MM.1S (cell line): ENCODE measurements at places on chromosomes 12 and 14.

- no peaks in the 10 kb centered on the region for H3K36me3 ChIP-seq
- peak; percentile 97 for DNase-seq
- peak within 1 kb of the TSS; percentile 99 for H3K27ac ChIP-seq
- H3K27me3 ChIP-seq, result no peaks in the 10 kb centered on the region
Observed at GRCh38 chr12:39619660-39620433, at the start of gene ABCD2. Gene ABCD2 (minus strand): TSS chr12:39619803. CDS start chr12:39619615, 188 bp downstream.

DNA sequence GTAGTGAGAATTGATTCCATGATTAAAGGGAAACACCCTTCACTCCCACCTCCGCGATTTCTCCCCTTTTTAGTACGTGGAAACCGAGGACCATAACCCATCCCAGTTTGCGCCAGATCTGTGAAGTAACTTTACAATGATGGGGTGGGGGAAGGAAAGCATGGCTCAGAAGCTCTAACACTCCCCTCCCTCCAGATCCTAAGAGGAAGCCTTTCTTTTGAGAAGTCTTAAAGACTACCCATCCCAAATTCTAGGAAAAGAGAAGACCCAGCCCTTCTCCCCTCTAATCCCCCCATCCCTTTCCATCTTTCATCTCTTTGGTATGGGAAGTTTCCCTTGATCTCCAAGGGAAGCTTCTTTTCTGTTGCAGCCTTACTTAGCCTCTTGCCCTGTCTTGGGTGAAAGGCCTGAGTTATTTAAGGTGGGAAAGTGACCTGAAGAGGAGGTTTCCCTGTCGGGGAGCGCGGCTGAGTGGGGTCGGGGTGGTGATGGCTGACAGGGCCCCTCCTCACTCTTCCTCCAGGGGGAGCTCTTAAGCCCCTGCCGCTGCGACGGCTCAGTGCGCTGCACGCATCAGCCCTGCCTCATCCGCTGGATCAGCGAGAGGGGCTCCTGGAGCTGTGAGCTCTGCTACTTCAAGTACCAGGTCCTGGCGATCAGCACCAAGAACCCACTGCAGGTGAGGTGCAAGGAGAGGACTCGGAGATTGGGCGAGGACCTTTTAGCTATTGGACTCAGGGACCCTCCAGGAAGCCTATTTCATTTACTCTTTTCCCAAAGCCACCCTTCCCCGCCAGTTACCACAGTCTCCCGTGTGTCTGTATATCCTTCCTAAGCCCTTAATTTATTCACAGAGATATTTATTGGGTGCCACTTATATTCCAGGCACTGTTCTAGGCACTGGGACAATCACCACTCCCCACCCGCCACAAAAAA, 1.8 kb downstream of the MARCHF9 start:
- H3K27ac ChIP-seq, result peak overlapping the region; percentile 65; the same call in 1 of the 2 replicates
- DNase-seq, result peak; percentile 63
- H3K4me3 ChIP-seq, result peak overlapping the region; percentile 73
- no peaks in the 10 kb centered on the region for H3K36me3 ChIP-seq
- H3K4me1 ChIP-seq, result peaks cover 24% of the 10 kb centered on the region

GRCh38 chr12:21337959-21338744, 3.4 kb upstream of the SLCO1A2 start:
- H3K27me3 ChIP-seq, result no peaks in the 10 kb centered on the region
- no peak overlapping the region for H3K4me3 ChIP-seq
- H3K36me3 ChIP-seq, result no peaks in the 10 kb centered on the region
- no peak overlapping the region for H3K27ac ChIP-seq
- DNase-seq, result no peak
- H3K4me1 ChIP-seq, result no peaks in the 10 kb centered on the region

GRCh38 chr12:89799316-89799715, 90.7 kb upstream of the ATP2B1 start:
- no peaks in the 10 kb centered on the region for H3K4me1 ChIP-seq
- no peak for DNase-seq
- no peak overlapping the region for H3K4me3 ChIP-seq
- no peak overlapping the region for H3K27ac ChIP-seq
- H3K36me3 ChIP-seq, result no peaks in the 10 kb centered on the region

- DNase-seq, result no peak
- no peak overlapping the region for H3K27ac ChIP-seq
- no peak overlapping the region for H3K4me3 ChIP-seq
- H3K36me3 ChIP-seq, result no peaks in the 10 kb centered on the region
- no peaks in the 10 kb centered on the region for H3K4me1 ChIP-seq
Observed at GRCh38 chr12:122200541-122201175, 2.9 kb upstream of the B3GNT4 start.

DNA sequence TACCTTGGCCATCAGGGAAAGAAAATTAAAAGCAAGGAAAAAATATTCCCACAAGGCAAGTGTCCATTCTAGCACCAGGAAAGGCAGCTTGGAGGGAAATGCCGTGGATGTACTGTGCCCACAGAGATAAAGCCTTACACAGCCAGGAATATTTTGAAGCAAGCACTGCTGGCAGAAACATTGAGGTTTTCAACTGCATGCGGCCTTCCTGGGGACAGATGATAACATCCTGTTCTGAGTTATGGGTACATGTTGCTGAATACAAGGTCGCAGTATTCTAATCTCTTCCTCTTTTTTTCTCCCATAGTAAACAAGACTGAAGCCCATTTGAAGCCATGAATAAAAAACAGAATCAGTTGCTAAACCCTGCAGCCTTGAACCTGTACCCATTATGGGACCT, 197.1 kb downstream of the BTG1 start:
- no peaks in the 10 kb centered on the region for H3K36me3 ChIP-seq
- no peaks in the 10 kb centered on the region for H3K4me1 ChIP-seq
- no peak for DNase-seq
- no peaks in the 10 kb centered on the region for H3K27me3 ChIP-seq

DNA sequence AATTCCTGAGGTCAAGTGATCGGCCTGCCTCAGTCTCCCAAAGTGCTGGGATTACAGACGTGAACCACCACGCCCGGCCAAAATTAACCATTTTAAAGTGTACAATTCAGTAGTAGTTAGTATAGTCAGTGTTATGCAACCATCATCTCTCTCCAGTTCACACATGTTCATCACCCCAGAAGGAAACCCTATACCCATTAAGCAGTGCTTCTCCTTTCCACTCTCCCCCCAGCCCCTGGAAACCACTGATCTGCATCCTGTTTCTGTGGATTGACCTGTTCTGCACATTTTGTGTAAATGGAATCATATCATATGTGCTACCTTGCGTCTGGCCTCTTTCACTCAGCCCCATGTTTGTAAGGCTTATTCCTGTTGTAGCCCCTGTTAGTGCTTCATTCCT, 52.2 kb downstream of the PHETA1 start:
- no peak overlapping the region for H3K27ac ChIP-seq
- H3K36me3 ChIP-seq, result no peaks in the 10 kb centered on the region
- H3K4me3 ChIP-seq, result no peak overlapping the region
- H3K27me3 ChIP-seq, result no peaks in the 10 kb centered on the region
- no peaks in the 10 kb centered on the region for H3K4me1 ChIP-seq

GRCh38 chr12:121953695-121954094, 35.3 kb downstream of the CFAP251 start:
- H3K27ac ChIP-seq, result no peak overlapping the region
- no peak overlapping the region for H3K4me3 ChIP-seq
- H3K36me3 ChIP-seq, result no peaks in the 10 kb centered on the region
- no peaks in the 10 kb centered on the region for H3K4me1 ChIP-seq
- no peak for DNase-seq

GRCh38 chr12:79891506-79892162, 43.3 kb downstream of the PPP1R12A start:
- H3K4me1 ChIP-seq, result no peaks in the 10 kb centered on the region
- no peak overlapping the region for H3K27ac ChIP-seq
- no peaks in the 10 kb centered on the region for H3K27me3 ChIP-seq
- H3K36me3 ChIP-seq, result no peaks in the 10 kb centered on the region

- H3K27ac ChIP-seq, result no peak overlapping the region
- H3K4me1 ChIP-seq, result peaks cover 8% of the 10 kb centered on the region; the same call in 1 of the 2 replicates
- no peaks in the 10 kb centered on the region for H3K27me3 ChIP-seq
- peak; percentile 32 for DNase-seq
- no peaks in the 10 kb centered on the region for H3K36me3 ChIP-seq
Observed at GRCh38 chr14:102323102-102323501, 3.6 kb downstream of the ZNF839 start.

- no peaks in the 10 kb centered on the region for H3K36me3 ChIP-seq
- no peaks in the 10 kb centered on the region for H3K27me3 ChIP-seq
- H3K4me1 ChIP-seq, result 0 out of 2 replicates have a peak, but pooled peaks cover 5% of the 10 kb centered on the region
- DNase-seq, result no peak
- no peak overlapping the region for H3K27ac ChIP-seq
- H3K4me3 ChIP-seq, result no peak overlapping the region
Observed at GRCh38 chr14:54025661-54026060, 69.0 kb upstream of the BMP4 start.

GRCh38 chr14:54102530-54102929, 145.9 kb upstream of the BMP4 start:
- H3K27ac ChIP-seq, result no peak overlapping the region
- DNase-seq, result no peak
- no peaks in the 10 kb centered on the region for H3K4me1 ChIP-seq
- H3K27me3 ChIP-seq, result no peaks in the 10 kb centered on the region
- H3K36me3 ChIP-seq, result no peaks in the 10 kb centered on the region

- H3K27ac ChIP-seq, result no peak overlapping the region
- peak overlapping the region; percentile 81 for H3K4me3 ChIP-seq
- DNase-seq, result peak; percentile 25
- peaks cover 16% of the 10 kb centered on the region; the same call in 1 of the 2 replicates for H3K4me1 ChIP-seq
- H3K36me3 ChIP-seq, result no peaks in the 10 kb centered on the region
Observed at GRCh38 chr12:48818831-48819590, 715 bp downstream of the CACNB3 start.

DNA sequence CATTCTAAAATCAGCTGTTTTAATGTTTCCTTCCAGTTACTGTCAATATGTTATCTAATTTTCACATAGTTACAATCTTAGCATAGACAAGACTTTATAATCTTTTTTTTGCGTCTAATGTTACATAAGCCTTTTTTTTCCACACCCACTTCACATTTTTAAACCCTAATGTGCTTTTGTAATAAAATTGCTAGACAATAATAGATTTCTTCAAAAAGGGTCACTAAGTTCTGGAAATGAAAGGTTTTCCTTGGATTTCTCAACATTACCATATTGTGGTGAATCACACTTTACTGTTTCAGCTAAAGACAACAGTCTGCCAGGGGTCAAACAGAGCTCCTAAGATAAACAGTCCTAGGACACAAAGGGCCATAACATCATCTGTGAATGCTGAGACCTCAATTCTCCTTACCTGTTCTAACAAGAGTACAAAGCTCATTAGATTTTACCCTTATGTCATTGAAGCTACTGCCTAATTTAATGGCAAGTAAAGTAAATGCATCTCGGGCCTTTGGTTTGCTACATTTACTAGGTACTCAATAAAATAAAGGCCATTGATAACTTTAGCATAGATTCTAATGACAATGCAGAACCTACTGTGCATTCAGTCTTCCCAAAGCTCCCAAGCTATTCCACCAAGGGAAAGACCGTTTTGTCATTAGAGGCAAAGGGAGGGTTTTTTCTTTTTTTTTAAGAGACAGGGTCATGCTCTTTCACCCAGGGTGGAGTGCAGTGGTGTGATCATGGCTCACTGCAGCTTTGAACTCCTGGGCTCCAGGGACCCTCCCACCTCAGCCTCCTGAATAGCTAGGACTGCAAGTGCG, 111.2 kb upstream of the SLC38A2 start:
- no peak overlapping the region for H3K4me3 ChIP-seq
- H3K27ac ChIP-seq, result no peak overlapping the region
- no peaks in the 10 kb centered on the region for H3K27me3 ChIP-seq
- no peaks in the 10 kb centered on the region for H3K36me3 ChIP-seq
- DNase-seq, result no peak
- H3K4me1 ChIP-seq, result no peaks in the 10 kb centered on the region

- DNase-seq, result no peak
- H3K4me3 ChIP-seq, result no peak overlapping the region
- no peak overlapping the region for H3K27ac ChIP-seq
- H3K36me3 ChIP-seq, result no peaks in the 10 kb centered on the region
- no peaks in the 10 kb centered on the region for H3K27me3 ChIP-seq
Observed at GRCh38 chr12:53793221-53793620, 41.4 kb upstream of the CISTR start.

GRCh38 chr14:55277972-55278740, 6.9 kb downstream of the FBXO34 start:
- no peaks in the 10 kb centered on the region for H3K36me3 ChIP-seq
- H3K27me3 ChIP-seq, result no peaks in the 10 kb centered on the region
- H3K4me3 ChIP-seq, result peak overlapping the region; percentile 30; the same call in 1 of the 2 replicates
- peaks cover 5% of the 10 kb centered on the region; the same call in 1 of the 2 replicates for H3K4me1 ChIP-seq
- peak; percentile 63 for DNase-seq

GRCh38 chr14:95943699-95944098, 67.1 kb downstream of the TUNAR start:
- no peaks in the 10 kb centered on the region for H3K27me3 ChIP-seq
- no peaks in the 10 kb centered on the region for H3K36me3 ChIP-seq
- no peak for DNase-seq
- no peak overlapping the region for H3K4me3 ChIP-seq
- H3K27ac ChIP-seq, result no peak overlapping the region

GRCh38 chr12:69816082-69816481, 8.9 kb upstream of the MYRFL start:
- H3K27me3 ChIP-seq, result no peaks in the 10 kb centered on the region
- H3K4me1 ChIP-seq, result peaks cover 20% of the 10 kb centered on the region
- H3K4me3 ChIP-seq, result no peak overlapping the region
- H3K36me3 ChIP-seq, result 0 out of 2 replicates have a peak, but pooled peaks cover 5% of the 10 kb centered on the region

DNA sequence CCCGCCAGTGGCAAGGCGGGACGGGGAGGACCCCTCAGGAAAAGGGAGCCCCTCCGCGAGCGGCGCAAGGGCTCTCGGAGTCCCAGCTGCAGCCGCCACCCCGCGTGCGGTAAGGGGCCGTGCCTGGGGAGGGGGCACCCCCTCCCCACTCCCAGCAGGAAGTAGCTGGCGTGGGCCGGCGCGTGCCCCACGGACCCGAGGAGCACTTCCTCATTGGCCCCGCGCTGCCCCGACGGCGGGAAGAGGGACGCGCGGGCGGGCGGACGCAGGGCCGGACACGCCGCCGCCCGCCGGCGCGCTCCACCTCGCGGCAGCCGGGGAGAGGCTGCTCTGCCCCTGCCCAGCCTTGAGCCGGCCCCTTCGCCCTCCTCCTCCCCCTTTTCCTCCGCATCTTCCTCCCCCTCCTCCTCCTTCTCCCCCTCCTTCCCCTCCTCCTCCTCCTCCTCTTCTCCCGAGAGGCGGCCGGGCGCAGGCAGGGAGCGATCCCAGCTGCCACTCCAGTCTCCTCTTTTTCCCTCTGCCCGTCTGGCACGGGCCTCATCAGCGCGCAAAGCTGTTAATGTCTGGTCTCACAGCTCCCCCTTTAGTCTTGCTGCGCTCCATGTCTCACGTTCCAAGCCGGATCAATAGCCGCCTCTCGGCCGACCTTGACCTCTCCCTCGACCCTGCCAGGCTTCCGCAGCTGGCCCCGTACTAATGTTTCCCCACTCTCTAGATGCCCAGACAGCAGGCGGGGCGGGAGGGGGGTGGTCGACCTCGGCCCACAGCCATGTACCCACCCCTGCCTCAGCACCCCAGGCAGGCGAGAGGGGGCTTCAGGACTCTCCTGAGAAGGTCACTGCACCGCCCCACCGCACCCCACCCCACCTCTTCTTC, 2.6 kb upstream of the BCL11B start:
- no peaks in the 10 kb centered on the region for H3K27me3 ChIP-seq
- H3K4me1 ChIP-seq, result no peaks in the 10 kb centered on the region
- H3K27ac ChIP-seq, result no peak overlapping the region
- H3K36me3 ChIP-seq, result no peaks in the 10 kb centered on the region
- no peak overlapping the region for H3K4me3 ChIP-seq
